ENCODE measurements at places on chromosomes 3 and 15.

GRCh38 chr3:25479727-25480010 is 51.6 kb downstream of the RARB start:
- DNase-seq: no peak

DNA sequence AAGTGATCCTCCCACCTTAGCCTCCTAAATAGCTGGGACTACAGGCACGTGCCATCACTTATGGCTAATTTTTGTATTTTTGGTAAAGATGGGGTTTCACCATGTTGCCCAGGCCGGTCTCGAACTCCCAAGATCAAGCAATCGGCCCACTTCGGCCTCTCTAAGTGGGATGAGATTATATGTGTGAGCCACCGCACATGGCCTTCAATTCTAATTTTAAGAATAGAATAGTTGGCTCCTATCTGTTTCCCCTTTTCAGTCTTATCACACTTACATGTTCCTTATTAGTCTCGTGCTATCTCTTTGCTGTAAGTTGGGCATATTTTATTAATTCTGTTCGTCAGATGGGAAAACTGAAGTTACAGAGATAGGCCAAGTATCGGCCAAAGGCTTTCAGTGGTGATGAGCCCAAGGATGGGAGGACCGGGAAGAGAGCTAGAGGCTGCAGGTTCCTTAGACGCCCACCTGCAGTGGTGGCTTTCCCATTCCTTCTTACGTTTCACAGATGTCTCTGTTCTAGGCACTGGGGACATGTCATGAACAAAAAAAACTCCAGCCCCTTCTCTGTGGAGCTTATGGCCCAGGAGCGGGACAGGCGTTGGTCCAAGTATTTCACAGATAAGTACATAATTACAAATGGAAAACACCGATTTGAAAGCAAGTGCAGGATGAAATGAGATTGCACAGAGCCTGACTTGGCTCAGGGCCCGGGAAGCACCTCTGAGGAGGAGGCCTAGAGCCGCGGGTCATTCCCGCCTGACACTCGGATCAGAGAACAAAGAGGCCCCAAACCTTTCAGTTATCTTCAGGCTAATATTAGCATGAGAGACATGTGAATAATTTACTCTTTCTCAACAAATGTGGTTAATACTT is 91.1 kb upstream of the KLF13 start:
- peak; percentile 7 for DNase-seq

GRCh38 chr3:99365396-99365795 is 273.0 kb upstream of the COL8A1 start:
- no peak for DNase-seq

- DNase-seq: no peak
These were observed 267.7 kb downstream of the PTPRG start for GRCh38 chr3:61828880-61829721.

DNA sequence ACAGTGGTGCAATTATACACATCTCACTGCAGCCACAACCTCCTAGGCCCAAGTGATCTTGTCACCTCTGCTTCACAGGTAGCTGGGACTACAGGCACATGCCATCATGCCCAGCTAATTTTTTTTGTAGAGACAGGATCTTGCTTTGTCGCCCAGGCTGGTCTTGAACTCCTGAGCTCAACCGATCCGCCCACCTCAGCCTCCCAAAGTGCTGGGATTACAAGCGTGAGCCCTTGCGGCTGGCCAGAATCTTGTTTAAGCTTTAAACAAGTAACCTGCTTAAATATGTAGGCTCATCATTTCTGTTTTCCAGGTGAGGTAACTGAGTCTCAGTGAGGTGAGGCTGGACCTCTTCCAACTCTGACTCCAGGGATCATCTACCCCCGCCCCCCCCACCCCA is 7.7 kb upstream of the PSTPIP1 start:
- no peak for DNase-seq
